ENCODE measurements at places on chromosomes 12 and 14. TPM values are rescaled to one million over a fixed set of nuclear protein-coding genes. Genes with fewer than 3 reads are reported as not detected.

DNA sequence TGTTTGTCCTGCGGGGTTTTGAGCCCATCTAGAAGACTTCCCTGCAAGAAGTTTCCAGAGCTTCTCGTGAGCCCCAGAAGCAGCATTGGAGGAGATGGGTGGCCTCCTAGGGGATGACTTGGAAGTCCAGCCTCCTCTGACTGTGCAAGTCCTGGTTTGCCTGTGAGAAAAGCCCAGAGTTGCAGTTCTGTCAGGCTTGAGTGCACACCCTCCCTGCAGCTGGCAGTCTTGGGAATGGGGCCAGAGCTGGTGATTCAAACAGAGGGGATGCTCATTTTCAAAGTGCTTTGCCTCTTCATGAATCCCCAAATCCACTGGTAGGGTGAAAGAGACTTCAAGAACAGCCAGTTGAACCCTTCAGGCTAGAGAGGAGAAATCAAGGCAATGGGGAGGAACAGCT lies 3.9 kb upstream of the PPP1R1A start:
- no peak for ATAC-seq

DNA sequence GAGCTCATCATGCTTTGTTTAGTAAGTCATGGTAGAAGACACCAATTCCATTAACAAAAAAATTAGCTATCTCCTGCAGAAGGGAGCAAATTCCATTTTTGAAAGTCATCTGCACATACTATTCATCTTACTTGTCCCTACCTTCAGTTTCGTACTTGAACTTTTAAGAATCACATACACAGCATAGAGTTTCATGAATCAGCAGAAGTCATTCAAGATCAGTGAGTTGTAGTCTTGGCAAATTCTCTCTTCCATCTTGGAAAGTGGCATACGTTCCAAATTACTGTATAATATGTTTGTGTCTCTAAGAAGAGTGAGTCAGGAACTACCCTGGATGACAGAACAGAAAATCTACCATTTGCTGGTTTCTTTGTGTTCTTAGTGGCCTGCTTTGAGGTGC lies 14.1 kb downstream of the VRK1 start:
- no peak for ATAC-seq

DNA sequence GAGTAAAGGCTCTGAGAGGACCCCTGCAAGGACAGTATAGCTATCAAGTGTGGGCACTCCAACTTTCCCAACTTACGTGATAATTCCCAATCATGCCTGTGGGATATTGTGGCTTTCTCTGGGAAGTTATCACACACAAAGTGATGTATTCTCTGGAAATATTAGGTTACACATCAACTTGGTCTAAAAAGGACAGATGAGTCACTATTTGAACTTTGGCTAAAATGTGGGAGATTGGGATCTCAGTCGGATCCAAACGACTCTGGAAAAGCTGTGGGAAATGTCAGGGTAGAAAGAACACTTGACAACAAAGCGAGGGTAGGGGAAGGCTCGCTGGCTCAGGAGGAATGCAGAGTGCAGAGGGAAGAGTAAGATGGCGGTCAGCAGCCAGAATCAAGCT lies 1048.9 kb downstream of the BCL11B start:
- ATAC-seq, result no peak

DNA sequence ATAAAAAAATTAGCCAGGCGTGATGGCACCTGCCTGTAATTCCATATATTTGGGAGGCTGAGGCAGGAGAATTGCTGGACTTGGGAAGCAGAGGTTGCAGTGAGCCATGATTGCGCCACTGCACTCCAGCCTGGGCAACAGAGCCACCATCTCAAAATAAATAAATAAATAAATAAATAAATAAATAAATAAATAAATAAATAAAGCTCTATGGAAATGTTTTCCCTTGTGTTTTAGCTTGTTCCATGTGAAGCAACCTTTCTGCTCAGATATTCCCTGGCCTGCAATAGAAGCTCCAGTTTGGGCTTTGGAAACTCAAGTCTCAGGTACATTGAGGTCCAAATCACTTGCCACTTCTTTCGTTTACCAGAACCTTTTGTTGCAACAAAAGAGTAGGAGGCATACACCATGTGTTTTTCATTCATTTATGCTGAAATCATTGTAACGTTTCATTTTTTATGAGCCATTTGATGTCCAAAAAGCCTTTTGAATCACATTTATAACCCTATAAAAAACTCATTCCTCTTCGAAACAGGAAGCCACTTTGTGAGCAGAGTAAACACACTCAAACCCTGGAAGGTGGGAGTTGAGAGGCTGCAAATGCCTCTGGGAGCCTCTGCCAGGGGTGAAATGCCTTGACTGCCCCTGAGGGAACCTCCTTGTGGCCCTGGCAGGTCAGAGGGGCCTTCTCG lies 376.6 kb upstream of the TBX3 start:
- no peak for ATAC-seq

DNA sequence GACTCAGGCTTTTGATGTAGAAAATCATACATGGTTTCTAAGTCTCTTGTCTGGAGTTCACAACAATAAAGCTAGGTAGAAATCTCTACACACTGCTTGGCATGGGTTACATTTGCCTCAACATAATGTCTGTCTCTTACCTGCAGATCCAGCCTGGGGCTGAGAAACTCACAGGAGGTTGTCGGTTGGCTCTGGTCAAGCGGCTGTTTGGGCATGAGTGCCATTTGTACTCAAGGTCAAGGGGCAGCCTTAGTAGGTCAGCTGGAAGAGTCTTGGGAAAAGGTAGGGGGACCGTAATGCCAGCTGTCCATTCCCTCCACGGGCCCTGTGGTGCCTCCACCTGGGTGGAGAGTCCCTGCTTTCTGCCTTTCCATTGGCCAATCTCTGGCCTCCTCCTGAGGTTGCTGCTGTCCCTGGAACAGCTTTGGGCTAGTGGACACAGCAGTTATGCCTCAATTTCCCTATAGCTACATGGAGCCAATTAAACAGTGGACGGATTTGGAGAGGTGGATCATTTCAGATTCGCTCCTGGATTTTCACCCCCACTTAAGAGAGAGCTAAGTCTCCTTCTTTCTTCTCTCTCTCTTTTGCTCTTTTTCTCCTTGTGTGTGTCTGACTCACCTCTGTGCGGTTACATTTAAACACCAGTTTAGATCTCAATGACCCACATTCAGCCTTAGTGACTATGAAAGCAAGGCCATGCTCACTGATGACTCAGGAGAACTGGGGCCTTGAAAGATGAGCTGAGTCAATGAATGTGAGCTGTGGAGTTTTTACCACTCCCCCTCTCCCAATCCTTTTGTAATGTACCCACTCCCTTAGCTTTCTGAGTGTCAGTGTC lies 132.8 kb upstream of the HIF1A start:
- ATAC-seq, result no peak

DNA sequence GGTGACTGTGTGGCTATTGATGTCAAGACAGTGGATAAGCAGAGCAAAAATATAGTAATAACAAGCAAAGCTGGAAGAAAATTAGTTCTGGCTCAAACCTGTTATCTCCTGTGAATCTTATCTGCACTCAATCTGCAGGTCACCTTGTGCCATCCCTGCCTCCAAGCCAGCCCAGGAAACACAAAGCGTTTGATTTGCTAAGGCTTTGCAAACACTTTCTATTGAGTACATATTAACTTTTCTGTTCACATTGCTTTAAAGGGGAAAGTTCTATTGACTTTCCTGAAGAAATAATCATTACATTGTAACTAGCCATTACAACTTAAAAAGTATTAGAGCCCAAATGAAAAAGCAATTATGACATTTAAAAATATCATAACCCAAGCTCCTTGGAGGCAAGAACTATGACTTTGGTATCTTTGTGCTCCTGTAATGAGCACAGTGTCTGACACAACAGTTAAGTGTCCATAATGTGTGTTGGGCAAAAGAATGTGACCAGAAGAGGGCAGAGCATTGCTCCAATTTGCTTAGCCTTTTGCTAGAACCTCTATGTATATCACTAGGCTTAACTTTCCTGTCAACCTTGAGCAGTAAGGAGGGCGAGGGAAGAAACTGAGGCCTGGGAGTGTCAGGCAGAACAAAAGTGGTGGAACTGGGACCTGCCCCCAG lies 24.7 kb downstream of the SERPINA3 start:
- ATAC-seq, result no peak

OASL gene
- total RNA-seq, result 3.0 TPM

RNASE4 gene
- total RNA-seq, result 65.2 TPM

PRB2 gene
- total RNA-seq, result not detected

CYP46A1 gene
- total RNA-seq, result 0.94 TPM

DENND5B gene
- total RNA-seq, result 14.7 TPM

RNF212B gene
- not detected for total RNA-seq

SSTR1 gene
- total RNA-seq, result 1.2 TPM

LIN52 gene
- total RNA-seq, result 10.0 TPM
